ENCODE measurements at places on chromosomes 16 and 17.

- DNase-seq: no peak
Observed at GRCh38 chr17:61076621-61077031, 323.0 kb upstream of the TBX2 start.

DNA sequence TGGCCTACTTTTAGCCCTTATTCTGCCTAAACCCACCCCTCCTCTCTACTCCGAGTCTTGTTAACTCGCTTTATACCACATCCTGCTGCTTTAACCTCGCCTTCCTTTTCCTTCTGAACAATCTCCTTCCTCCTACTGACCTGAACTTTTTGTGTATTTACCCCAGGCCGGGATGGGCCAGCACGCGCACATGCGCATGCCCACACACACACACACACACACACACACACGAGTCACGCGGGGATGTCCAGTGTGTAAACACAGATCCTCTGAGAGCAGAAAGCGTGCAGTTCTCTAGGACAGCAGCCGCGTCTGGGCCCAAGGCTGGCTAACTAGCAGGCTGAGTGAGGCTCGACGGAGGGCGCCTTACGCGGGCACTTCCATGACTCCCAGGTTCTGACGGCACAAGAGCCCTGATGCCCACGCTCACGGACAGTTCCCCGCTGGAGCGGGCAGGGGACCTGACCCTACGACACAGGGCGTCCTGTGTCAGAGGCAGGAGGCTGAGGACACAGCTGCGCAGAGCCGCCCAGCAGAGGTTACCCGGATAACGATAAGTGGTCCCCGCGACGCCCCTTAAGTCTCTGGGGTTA lies 610 bp downstream of the PIK3R5 start:
- DNase-seq: peak; percentile 51

DNA sequence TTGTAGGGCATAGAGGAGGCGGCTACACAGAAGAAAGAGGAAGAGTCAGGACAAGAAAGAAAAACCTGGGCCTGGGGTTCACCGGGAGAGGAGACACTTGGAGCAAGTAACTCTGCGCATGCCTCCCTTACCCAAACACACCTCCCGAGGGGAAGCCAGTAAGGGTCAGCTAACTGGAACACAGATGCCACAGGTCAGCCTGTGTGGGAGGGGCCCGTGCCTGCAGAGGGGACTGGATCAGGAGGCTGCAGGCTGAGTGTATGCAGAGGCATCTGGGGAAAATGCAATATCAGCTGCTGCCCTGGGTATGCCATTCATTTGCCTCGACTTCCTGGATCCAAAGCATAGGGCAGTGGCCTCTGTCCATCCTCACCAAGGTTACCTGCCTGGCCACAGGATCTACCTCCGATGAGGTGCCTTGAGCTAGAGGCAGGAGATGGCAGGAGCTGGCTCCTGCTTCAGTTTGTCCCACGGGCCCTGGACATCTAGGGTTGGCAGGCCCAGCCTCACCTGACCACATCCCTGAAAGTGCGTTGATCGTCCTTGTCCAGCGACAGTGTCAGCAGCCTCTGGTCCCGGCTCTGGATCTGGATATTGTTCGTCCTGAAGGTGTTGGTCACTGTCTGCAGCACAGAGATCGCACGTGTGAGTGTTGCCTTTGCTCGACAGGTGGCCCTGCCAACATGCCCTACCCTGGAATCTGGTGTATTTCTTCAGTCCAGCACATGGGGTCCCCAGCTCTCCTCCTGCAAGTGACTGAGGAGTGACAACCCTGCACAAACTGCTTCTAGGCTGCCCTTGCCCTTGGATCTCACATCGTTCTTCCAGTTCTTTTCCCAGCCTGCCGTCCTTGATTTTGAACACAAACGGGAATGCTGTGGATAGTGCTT lies 4.6 kb upstream of the MFSD6L start:
- DNase-seq: no peak

- DNase-seq: no peak
Observed at GRCh38 chr16:88782454-88783390, 2.3 kb downstream of the PIEZO1 start.

- DNase-seq: no peak
Observed at GRCh38 chr16:74896389-74897370, 88.2 kb downstream of the WDR59 start.

- peak; percentile 69 for DNase-seq
Observed at GRCh38 chr17:78112518-78113471, 15.8 kb downstream of the TMC6 start.

GRCh38 chr17:1029196-1029921 lies 32.4 kb downstream of the TIMM22 start:
- no peak for DNase-seq

- DNase-seq: no peak
Observed at GRCh38 chr17:12301551-12301950, 280.9 kb downstream of the MAP2K4 start.

GRCh38 chr16:54143934-54144571 lies 142.5 kb downstream of the IRX3 start:
- DNase-seq: no peak

DNA sequence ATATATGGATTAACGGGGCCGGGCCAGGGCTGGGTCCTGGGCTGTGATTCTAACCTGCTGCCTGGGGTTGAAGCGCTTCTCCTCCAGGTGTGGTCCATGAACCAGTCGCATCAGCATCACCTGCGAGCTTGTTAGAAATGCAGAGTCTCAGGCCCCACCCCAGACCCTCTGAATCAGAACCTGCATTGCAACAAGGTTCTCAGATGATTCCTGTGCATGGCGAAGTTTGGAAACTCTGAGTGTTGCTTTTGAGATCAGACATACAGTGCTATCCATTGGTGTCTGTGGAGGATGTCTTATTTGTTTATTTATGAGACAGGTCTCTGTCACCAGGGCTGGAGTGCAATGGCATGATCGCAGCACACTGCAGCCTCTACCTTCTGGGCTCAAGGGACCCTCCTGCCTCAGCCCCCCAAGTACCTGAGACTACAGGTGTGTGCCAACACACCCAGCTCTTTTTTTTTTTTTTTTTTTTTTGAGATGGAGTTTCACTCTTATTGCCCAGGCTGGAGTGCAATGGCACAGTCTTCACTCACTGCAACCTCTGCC lies 99.8 kb downstream of the PITPNC1 start:
- no peak for DNase-seq

- no peak for DNase-seq
Observed at GRCh38 chr16:49952386-49952785, 72.6 kb upstream of the CNEP1R1 start.

- peak; percentile 37 for DNase-seq
Observed at GRCh38 chr17:27654654-27655524, 23.9 kb downstream of the LGALS9 start.

DNA sequence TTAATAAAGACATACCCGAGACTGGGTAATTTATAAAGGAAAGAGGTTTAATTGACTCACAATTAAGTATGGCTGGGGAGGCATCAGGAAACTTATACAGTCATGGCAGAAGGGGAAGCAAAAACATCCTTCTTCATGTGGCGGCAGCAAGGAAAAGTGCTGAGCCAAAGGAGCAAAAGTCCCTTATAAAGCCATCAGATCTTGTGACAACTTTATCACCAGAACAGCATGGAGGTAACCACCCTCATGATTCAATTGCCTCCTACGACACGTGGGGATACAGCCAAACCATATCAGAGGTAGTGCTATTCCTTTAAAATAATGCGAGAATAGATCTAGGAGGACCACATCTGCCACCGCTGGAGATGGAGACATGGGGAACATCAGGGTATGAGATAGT lies 9.0 kb downstream of the C16orf54 start:
- DNase-seq: no peak

DNA sequence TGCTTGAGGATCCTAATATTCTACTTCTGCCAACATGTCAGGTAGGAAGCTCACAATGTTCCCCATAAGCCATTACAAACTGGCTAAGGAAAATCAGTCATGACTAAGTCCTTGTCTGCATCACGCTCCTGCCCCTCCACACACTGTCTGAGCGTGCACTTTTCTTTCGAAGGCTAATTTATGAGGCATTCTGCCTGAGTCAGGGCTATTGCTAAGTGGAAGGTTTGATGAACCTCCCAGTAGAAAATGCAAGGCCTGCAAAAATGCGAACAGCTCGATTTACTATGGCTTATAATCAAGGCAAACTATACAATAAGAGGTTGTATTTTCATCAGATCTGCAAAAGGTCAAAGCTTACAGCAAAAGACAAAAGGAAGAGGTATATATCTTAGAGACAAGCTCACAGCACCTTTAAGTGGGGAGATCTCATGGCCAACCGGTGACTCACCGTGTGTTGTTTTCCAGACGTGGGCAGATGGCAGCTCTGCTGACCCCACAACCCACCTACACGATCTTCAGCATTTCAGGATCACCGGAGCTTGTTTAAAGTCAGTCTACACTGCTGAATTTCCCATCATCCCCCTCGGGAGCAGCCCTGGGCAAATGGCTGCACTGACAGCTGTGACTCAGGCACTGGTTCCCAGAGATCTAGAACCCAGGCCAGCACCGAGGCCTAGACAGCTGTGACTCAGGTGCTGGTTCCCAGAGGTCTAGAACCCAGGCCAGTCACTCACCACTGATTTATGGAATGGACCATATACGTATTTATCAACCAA lies 26.1 kb downstream of the MEAK7 start:
- no peak for DNase-seq

GRCh38 chr17:63523253-63523855 lies at the start of gene KCNH6:
Gene KCNH6 (plus strand): TSS chr17:63523358. CDS start chr17:63523414, 56 bp downstream.
- no peak for DNase-seq

GRCh38 chr17:20084621-20085282 lies 75.6 kb downstream of the SPECC1 start:
- no peak for DNase-seq

- DNase-seq: no peak
Observed at GRCh38 chr16:966035-966434, 4.7 kb downstream of the LMF1 start.

GRCh38 chr17:38890410-38890746 lies 20.5 kb downstream of the LASP1 start:
- no peak for DNase-seq

- DNase-seq: no peak
Observed at GRCh38 chr17:73324160-73324475, 12.3 kb upstream of the CDC42EP4 start.

- no peak for DNase-seq
Observed at GRCh38 chr16:19165101-19165500, 2.9 kb upstream of the SYT17 start.

- no peak for DNase-seq
Observed at GRCh38 chr16:65510241-65510640, 388.4 kb upstream of the CDH11 start.

DNA sequence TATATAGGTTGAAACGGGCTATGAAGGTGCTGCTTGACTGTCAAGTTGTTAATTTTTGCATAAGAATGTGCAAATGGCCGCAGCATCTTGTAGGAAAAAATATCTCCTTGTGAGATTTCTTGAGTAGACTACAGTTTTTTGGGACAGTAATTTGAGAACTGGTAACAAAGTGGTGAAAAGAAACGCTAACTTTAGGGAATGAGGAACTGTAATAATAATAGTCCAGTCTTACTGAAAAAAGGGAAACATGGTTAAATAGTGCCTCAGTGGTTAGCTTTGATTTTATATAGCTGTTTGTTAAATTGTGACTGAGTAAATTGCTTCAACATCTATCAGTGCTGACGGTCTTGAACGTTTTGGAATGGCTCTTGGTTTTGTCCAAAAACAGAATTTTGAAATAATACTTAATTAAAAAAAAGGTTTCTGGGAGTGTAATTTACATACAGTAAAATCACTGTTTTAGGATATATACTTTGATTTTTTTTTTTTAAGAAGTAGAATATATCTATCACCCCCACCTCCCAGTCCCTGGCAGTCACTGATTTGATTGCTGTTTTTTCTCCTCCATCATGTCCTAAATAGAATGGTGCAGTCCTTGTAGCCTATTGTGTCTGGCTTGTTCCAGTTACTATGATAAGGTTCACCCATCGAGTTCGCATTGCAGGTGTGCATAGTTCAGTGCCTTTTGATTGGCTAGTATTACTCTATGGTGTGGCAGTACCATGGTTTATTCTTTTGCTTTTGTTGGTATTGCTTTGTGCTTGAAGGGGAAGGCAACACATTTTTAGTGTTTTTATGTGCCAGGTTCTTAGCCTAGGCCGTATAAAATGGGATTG lies 2.8 kb downstream of the HAPSTR1 start:
- no peak for DNase-seq

DNA sequence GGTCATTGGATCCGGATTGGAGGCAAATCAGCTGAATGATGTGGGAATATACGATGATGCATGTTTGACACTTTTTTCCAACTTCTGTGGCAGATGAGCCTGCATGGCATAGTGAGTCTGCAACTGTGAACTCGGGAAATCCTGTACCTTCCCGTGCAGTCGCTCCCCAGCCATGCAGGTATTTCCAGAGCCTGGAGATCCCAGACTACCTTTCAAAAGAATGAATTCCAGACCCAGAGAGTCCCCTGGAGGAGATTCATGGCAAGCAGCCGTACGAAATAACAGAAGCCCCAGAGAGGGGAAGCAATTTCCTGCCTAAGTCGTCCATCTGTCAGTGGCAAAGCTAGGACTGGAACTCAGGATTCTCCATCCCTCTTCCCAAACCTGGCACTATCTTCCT lies 75.7 kb upstream of the FAM20A start:
- DNase-seq: no peak

- DNase-seq: no peak
Observed at GRCh38 chr16:15648135-15648730, 1.8 kb upstream of the NDE1 start.

DNA sequence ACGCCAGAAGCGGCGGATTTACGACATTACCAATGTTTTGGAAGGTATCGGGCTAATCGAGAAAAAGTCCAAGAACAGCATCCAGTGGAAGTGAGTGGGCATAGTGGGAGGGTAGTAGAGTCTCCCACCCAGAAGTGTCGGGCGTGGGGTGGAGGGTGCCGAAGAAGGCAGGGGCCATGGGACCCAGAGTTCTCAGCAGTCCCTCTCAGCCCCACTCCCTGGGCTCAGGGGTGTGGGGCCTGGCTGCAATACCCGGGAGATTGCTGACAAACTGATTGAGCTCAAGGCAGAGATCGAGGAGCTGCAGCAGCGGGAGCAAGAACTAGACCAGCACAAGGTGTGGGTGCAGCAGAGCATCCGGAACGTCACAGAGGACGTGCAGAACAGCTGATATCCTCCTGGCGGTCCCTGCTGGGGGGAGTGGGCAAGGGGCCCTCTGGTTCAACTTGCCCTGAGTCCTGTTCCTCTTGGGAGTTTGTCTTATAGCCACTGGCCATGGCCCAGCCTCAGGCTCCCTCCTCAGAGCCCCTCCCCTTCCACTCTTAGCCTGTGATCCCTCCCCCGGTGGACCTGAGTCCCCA lies 916 bp downstream of the E2F4 start:
- DNase-seq: no peak

All from CD8-positive, alpha-beta memory T cell (primary cell).